ENCODE measurements at places on chromosomes 1 and 21.
A peak's percentile ranks its signal among the peaks of the same experiment; 100 is the strongest.

DNA sequence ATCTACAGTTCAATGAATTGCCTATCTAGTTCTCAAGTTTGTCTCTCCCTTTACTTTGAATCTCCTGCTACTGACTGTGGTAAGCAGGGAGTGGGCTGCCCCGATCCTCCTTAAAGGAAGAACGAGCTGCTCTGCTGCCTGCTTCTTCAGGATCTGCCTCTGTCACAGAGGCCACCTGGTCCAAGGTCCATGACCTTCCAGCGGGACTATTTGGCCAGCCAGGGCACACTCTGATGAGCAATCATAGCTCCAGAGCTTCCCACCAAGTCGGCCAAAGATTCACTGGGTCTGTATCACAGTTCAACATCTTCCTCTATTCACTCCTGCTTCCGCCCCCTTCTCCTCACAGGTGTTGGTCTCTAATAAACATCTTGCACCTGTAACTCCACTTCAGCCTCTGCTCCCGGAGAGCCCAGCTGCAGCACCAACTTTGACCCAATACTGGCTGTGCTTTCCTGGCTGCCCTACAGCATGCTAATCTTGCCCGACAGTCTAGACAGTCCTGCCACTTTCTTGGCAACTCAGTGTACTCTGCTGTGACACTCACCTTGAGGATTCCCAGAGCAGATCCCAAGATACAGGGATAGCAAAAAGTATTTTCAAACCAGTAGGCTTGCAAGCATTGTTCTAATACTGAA lies 16.9 kb upstream of the MAP10 start:
- no peak for DNase-seq

DNA sequence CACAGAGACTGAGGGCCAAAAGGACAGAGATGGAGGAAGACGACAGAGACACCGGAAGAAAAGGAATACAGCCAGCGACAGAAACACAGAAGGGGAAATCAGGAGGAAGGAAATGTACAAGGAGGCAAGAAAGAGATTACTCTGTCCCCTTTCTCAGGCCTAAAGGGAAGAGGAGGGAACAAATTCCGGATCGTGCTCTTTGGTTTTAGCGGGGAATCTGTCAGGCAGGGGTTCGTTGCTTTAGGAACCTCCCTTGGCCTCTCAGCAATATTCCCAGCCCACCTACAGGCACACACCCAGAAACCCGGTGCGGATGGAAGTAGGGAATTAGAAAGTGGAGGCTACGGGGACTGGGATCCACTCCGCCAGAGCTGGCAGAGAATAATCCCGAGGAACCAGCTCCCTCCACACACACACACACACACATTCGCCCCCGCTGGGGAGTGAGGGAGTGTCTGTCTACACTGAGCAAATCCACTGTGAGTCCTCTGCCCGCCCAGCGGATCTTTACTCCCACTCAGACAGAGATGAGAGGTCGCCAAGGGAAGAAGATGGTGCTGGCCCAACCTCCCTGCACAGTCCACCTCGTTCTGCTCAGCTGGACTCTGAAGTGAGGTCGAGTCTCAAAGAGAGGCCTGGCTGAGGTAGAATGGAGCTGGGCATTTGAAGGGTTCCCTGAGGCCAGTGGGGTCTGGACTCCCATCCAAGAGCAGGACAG lies 5.7 kb downstream of the TAL1 start:
- DNase-seq, result peak; percentile 65

- DNase-seq, result no peak
Measured at GRCh38 chr1:66403007-66403731, 130.8 kb upstream of the SGIP1 start.

DNA sequence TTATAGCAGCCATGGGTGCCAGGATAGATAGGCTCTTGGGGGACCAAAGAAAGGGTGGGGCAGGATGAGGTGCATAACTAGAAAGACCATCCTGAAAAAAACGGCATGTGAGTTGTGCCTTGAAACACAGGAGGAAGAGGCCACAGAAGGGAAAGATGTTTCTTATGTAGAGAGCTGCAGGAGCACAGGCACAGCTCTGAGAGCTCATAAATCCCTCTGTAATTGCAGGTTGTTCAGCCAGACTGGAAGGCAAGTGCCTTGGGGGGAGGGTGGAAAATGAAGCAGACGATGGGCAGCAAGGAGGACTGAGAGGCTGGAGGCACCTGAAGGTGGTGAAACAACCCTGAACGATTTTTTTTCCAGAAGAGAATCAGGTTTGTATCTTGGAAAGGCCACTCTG lies 170.7 kb downstream of the NR5A2 start:
- no peak for DNase-seq

- no peak for DNase-seq
Measured at GRCh38 chr1:53390261-53390660, 62.4 kb upstream of the LRP8 start.

GRCh38 chr1:226546926-226547325 lies 1.6 kb upstream of the STUM start:
- DNase-seq, result no peak

GRCh38 chr1:91511386-91511785 lies 10.7 kb downstream of the CDC7 start:
- no peak for DNase-seq

- DNase-seq, result no peak
Measured at GRCh38 chr1:40890771-40891170, 28.6 kb upstream of the CITED4 start.

GRCh38 chr1:226601456-226601855 lies 52.9 kb downstream of the STUM start:
- no peak for DNase-seq

DNA sequence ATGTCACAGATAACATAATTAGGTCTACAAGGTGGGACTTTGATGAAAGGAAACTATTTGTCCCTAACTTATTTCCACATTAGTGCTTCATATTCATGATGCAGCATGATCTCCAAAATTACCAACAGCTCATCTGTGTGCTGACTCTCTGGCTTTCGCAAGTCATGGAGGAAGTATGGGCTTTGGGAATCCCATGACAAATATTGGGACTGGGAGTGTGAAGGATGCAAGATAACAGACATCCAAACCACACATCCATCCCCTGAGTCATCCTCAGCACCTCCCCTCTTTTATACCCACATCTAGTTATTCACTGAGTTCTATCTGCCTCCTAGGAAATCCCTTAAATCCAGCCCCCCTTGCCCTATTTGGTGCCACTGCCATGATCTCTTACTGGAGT lies 102.8 kb upstream of the COL24A1 start:
- DNase-seq, result no peak

GRCh38 chr1:200384818-200385390 lies 24.9 kb downstream of the ZNF281 start:
- no peak for DNase-seq

DNA sequence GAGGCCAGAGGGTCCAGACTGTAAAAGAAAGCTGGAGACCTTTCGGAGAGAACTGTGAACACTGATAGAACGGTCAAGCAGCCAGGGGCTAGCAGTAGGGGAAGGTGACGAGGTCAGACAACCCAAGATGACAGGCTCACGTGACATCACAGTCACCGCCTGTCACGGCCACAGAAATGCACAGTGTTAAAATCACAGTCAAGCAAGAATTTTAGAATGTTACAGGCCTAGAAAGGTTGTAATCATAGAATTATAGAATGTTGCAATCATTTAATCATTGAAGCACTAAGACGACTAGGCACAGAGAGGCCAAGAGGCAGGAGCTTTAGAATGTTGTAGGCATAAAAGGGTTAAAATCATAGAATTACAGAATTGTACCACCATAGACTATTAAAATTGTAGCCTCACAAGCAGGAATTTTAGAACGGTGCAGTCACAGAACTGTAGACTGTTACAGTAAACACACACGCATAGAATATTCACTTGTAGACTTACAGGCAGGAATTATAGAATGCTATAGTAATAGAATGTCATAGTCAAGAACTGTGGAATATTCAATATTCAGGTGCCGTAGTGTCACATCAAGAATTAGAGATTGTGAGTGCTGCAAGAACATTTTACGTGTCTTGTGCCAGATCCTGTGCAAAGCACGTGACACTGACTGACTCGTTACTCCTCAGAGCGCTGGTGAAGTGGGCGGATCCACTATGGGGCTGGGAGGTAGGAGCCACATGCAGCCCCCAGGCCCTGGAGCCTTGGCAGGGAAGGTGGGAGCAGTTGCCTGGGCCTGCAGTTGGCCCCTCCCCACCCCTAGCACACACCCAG lies 118.1 kb downstream of the EPHB2 start:
- no peak for DNase-seq

DNA sequence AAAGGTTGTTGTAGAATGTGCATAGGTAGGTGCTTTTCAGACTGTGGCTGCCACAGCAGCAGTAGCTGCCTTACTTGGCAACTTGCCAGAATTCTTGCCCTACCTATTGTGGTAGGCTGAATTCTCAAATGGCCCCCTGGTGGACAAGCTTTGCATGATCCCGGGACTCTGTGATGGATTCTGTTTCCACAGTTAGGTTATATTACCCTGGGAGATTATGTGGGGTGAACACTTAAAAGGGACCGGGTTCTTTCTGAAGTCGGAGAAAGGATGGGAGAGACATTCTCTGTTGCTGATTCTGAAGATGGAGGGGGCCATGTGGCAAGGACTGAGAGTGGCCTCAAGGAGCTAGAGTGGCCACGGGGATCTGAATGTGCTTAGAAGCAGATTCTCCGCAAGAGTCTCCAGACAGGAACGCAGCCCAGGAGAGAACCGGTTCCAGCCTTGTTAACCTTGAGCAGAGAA lies 32.1 kb upstream of the KCNE1 start:
- DNase-seq, result peak; percentile 91

GRCh38 chr1:46817814-46818213 lies 19.0 kb downstream of the CYP4B1 start:
- DNase-seq, result peak; percentile 36

- no peak for DNase-seq
Measured at GRCh38 chr1:162717548-162718184, 72.8 kb upstream of the HSD17B7 start.

- DNase-seq, result no peak
Measured at GRCh38 chr1:109905491-109905890, 5.2 kb upstream of the CSF1 start.

DNA sequence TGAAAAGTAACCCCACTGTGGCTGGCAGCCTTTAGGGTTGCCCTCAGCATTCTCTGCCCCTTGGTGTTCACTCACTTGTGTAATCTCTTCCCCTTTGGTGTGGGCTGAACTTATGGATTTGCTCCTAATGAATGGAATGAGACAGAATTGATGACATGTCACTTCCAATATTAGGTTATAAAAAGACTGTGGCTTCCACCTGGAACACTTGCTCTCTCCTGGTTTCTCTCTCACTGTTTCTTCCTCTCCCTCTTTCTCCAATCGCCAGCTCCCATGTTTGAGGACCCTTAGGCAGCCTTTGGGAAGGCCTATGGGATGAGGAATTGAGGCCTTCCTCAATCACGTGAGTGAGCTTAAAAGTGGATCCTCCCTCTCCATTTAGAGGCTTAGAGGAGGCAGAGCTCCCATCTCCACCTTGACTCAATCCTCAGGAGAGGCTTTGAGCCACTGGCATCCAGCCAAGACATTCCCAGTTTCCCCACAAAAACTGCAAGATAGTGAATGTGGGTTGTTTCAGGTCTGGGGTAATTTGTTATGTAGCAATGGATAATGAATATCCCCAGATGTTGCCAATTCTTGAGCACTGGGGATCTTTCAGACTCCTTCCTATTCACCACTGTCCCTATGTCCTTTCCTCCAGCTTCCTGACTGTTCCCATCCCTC lies 95.5 kb upstream of the CD34 start:
- no peak for DNase-seq

DNA sequence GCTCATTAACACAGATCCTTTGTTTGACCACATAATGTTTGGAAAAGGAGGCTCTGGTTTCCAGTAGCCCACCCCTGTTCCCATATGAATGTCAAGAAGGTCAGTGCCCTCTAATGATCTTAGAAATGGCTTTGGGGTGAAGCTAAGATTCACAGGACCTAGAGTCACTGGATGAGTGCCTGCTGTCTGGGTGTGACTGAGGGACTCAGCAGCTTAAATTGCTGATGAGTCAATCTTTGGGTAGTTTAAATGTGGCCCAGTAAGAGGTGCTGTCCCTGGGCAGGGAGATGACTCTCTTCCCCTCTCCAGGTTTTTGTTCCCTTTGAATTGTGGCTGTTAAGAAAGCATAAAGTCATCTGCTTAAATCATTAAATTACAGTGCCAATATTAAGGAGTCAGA lies 50.6 kb downstream of the L1TD1 start:
- no peak for DNase-seq

- DNase-seq, result no peak
Measured at GRCh38 chr1:22344329-22344630, 107.4 kb upstream of the ZBTB40 start.

DNA sequence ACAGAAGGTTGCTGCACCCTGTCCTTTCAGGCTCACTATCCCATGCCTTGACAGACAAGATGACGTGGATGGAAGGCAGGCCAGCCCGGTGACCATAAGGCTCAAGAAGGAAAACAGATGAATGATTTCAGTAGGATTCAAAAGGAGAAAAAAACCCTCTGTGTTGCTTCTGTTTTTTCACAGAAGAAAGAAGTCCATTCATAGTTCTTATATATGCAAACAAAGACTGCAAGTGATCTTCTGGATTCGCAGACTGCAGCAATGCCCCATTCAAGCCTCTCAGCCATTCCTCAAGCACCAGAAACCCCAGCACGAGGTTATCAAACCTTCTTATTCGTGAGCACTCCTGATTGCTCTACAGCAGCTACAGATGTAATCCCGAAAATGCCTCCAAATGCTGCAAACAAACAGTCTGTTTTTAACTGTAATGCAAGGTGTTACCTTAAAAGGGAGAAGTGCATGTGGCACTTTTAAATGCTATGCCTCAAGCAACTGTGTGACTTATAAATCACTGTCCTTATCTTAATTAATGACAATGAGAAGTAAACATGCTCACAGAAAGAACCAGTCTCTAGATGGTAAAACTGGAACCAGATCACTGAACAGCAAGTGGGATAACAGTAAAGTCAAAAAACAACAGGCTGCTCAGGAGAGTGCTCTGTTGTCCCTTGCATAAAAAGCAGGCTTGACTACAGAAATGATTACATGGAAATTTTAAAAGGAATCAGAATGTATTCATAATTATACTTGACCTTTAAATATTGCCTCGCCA lies 173.9 kb downstream of the HHIPL2 start:
- no peak for DNase-seq

GRCh38 chr21:15333136-15333710 lies 268.4 kb upstream of the NRIP1 start:
- DNase-seq, result no peak

DNA sequence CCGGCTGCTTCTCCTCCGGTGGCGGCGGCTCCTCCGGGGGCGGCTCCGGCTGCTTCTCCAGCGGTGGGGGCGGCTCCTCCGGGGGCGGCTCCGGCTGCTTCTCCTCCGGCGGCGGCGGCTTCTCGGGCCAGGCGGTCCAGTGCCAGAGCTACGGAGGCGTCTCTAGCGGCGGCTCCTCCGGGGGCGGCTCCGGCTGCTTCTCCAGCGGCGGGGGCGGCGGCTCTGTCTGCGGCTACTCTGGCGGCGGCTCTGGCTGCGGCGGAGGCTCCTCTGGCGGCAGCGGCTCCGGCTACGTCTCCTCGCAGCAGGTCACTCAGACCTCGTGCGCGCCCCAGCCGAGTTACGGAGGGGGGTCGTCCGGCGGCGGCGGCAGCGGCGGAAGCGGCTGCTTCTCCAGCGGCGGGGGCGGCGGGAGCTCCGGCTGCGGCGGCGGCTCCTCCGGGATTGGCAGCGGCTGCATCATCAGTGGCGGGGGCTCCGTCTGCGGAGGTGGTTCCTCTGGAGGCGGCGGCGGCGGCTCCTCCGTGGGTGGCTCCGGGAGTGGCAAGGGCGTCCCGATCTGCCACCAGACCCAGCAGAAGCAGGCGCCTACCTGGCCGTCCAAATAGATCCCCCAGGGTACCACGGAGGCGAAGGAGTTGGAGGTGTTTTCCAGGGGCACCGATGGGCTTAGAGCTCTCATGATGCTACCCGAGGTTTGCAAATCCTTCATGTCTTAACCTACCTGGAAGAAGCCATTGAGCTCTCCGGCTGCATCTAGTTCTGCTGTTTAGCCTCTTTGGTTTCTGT lies 2.0 kb downstream of the LORICRIN start:
- DNase-seq, result peak; percentile 51
